Upper lobe of right lung (tissue), 1 donor: ENCODE measurements at places on chromosomes 1 and 21. TPM values are rescaled to one million over a fixed set of nuclear protein-coding genes. Genes with fewer than 3 reads are reported as not detected.

GRCh38 chr21:42547906-42548365 is 34.3 kb downstream of the SLC37A1 start:
- DNase-seq: peak; percentile 57

DNA sequence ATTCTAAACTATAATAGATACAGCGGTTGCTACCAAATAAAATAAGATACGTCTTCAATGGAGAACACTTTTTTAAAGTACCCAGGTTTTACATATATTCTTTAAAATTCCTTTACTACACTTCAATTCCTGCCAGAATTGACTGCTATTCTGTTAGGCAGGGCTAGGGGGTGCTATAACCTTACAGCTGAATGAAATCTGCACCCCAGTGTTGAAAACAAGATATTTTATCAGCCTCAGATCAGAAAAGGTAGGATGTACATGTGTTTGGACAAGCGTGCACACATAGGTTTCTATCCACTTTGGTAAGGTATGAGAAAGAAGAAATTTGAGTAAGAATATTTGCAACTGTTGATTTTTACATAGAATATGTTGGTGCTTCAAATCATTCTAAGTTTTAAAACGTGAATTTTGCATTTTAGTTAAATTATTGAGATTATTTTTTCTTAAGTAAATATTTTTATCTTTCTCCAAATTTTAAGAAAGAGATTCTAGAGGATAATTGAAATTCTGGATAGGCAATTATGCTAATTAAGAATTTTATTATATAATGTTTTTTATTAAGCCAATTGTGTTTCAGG is 490.8 kb upstream of the ADGRL4 start:
- no peak for DNase-seq

Gene AMY1A
- 1.6 TPM for total RNA-seq

DNA sequence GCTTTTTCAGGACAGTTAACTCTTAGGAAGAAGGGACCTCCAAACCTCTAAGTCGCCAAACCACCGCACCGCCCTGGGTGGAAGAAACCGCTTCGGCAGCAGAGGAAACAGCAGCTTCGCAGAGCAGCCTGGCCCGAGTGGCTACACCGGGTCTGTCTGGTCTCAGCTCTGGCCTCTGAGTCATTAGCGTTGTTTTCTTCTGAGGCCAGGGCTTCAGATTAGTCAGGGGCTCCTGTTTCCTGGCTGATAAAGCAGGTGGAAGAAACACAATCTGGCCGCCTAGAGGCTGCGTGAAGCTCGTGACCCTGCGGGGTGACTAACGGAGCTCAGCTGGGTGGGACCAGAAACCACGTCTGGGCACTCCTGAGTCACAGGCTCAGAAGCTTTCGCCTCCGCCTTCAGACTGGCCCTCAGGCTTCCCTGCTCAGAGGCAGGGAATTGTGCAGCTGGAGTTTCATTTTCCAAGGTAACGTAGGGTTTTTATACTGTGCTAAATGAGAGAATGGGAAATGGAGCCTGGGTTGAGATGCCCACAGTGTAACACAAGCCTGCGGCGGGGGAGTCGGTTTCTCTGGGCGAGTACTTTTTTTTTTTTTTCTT is 44.9 kb downstream of the CHAF1B start:
- peak; percentile 79 for DNase-seq

DNA sequence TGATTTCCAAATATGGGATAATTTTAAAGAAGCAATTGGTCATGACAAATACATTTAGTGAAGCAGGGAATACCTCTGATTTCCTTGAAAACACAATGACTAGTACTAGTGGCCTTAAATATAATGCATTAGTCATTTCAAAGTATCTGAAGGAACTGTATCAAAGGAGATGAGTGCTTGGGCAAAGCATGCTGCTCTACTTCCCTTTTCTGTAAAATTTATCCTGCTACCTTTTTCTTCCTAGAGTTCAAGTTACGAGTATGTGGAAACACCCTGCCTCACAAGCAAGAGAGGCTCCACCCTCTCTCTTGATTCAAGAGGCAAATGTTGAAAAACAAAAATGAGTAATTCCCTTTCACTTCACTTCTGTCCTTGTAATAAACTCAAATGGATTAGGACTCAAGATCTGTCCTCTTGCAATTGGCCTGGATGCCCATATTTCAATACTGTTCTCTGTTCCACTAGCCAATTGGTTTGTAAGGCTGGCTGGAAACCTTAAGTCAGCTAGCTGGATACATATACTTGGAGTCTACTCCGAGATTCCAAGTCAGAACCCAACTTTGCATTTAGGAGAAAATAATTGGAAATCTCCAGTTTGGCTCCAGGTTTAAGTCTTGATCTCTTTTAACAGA is 92.5 kb downstream of the CDC42BPA start:
- DNase-seq: no peak

- DNase-seq: no peak
Measured at GRCh38 chr1:210360852-210361477, 32.3 kb downstream of the HHAT start.

Gene GBP5
- total RNA-seq: 5.4 TPM

Gene ERRFI1
- total RNA-seq: 92.8 TPM

DNA sequence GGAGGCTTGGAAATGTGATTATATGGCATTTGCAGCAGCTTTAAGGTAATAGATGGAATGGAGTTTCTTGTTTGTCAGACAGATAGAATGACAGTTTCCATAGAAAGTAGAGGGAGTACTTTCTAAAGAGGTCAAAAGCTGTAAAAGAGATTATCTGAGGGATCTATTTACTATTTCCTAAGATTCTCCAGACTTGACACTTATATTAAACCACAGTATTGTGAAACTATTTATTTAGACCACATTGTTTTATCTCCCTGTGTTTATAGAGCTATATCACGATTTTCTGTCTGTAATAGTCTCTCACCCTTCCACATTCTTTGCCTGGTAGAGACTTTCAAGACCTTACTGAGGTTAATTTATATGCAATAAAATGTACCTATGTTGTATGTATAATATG is 66.7 kb downstream of the MAN1A2 start:
- no peak for DNase-seq

Gene RGL1
- 40.9 TPM for total RNA-seq

Gene GTF2B
- 20.8 TPM for total RNA-seq

DNA sequence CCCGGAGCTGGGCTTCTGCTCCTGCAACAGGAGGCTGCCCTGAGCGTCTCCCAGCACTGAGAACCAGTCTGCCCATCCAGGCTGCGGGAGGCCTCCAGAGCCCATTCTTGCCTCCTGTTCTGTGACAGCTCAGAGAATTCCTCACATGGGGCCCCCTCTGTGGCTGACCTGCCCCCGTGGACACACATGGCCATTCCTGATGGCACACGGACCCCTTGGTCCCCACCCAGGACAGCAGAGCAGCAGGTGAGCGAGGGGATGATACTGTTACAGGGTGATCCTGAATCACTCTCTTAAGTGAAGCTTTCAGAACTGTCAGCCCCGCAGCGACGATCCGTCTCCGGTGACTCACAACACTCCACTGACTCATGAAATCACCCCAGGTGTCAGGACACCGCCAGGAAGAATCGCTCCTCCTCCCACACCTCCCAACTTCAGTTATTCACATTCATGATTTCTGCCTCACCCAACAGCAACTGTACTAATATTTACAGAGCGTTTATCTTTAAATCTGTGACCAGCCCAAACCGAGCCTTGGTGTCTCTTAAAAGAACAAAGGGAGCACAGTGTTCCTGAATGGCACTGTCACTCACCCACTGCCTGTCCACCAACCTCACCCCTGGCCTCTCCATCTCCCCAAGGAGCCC is 22.5 kb downstream of the CHD5 start:
- no peak for DNase-seq

Gene SYT11
- 8.9 TPM for total RNA-seq

Gene FALEC
- 1.0 TPM for total RNA-seq

Gene PLD5
- 0.87 TPM for total RNA-seq

GRCh38 chr1:202311875-202312635 is 29.7 kb downstream of the UBE2T start:
- DNase-seq: no peak

Gene RBBP4
- 156 TPM for total RNA-seq

DNA sequence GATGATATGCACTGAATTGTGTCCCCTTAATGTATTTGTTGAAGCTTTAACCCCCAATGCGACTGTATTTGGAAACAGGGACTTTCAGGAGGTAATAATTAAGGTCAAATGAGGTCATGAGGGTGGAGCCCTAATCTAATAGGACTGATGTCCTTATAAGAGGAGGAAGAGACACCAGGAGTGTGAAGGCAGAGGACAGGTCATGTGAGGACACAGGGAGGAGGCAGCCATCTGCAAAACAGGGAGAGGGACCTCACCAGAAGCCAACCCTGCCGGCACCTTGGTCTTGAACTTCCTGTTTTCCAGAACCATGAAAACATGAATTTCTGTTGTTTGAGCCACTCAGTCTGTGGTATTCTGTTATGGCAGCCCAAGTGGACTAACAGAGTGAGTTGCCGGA is 15.3 kb downstream of the SYF2 start:
- no peak for DNase-seq
